Progenitor cell of endocrine pancreas (in vitro differentiated cells): ENCODE measurements at places on chromosomes 12 and 14.

DNA sequence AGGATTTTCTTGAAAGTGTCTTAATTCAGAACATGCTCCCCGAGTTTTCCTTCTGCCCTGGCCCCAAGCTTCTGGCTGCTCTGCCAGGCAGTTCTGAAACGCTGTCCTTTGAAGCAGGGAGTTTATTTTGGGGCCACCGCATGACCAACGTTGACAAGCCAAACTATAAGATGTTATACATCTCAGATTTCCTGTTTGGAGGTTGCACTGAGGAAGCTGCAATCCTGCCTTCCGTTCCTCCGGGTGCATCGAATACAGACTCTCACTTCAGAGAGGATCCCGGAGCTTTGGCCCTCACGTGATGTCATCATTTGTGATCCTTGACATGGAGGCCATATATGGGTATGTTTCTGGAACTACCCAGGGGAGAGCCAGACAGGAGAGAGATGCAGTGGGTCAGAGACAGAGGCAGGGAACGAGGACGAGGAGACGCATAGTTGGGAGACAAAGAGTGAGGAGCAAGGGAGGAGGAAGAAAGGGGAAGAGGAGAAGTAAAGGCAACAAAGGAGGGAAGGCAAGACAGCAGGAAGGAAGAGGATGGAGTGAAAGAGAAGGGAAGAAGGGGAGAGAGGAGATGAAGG lies at the start of gene ASB2:
TSS of gene ASB2 (minus strand) at position 94 of the 581 bp plus-strand sequence. CDS start 12,031 bp downstream, outside the sequence.
- DNase-seq: no peak

DNA sequence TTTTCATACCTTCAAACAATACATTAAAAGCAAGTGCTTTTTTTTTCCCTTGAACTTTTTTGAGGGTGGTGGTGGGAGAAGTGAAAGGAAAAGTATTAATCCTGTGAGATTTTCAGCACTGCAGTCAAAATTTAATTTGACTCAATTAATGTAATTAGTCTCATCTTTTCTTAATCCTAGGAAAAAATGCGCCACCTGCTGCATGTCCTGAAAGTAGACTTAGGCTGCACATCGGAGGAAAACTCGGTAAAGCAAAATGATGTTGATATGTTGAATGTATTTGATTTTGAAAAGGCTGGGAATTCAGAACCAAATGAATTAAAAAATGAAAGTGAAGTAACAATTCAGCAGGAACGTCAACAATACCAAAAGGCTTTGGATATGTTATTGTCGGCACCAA lies 52.2 kb downstream of the SPATA7 start:
- DNase-seq: no peak

DNA sequence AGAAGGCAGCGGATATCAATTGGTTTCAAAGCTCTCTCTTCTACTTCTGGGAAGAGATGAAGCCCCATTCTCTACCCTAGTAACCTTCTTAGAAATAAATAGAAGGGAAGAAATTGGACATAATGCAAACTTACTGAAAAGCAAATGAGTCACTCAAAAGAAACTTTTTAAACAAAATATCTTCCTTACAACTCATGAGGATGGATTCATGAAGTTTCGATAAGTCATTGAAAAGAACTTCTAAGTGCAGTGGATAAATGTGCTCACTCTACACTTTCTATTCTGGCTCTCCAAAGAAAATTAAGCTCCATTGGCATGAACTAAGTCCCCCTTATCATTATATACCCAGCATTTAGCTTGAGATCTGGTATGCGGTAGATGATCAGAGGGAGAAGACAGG lies 899.5 kb downstream of the RPS29 start:
- no peak for DNase-seq

DNA sequence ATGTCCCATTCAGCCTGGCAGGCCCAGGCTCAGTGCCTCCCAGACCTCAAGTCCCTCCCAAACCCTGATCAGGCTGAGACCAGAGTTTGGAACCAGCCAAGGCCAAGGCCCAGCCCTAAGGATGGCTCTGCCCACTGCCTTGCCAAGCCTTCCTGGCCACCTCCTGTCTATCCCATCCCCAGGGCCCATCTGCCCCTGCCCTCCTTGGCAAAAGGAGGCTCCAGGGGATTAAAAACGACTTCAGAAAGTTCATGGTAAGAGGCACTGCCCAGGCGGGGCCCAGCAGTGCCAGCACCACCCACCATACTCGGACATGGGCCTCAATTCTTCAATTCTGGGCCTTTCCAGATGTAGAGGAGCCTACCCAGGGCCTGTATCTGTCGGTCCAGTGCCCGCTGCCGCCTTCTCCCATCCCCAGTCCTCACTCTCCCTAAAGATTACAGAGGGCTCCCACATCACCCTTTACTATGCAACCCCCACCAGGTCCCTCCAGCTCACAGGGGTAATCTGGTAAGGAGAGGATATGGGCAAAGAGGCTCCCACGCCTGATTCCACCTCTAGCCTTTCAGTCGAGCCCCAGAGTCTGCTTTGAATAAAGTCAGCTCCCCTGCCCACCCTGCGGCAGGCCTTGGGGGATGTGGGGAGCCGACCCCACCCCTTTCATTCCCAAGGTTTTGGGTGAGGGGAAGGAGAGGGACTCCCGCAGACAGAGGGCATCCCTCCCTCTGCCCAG lies 932 bp downstream of the ADCY6 start:
- no peak for DNase-seq

GRCh38 chr14:21204167-21205025 lies 48.5 kb upstream of the OR5AU1 start:
- DNase-seq: no peak

DNA sequence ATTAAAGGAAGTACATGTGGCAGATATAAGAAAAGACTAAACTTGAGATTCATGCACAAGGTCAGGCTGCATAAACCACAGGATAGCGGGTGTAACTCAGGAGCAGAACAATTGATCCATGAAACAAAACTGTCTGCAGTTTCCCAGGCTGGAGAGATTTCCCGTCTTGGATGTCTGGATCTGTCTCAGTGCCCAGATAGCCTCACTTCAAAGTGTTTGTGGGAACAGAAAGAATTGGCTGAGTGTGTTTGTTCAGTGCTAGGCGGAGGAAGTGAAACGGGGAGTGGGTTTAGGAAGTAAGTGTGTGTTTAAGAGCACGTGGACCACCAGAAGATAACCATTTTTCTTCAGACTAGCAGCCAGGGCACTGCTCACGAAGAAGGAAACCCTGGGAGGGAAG lies 1.4 kb upstream of the RNASE10 start:
- no peak for DNase-seq

GRCh38 chr14:44352201-44352600 lies 154.9 kb downstream of the FSCB start:
- DNase-seq: no peak

GRCh38 chr14:36582011-36582873 lies at the start of gene NKX2-8:
TSS of gene NKX2-8 (minus strand) at chr14:36582614. CDS start at chr14:36582389, 225 bp downstream.
- DNase-seq: no peak

DNA sequence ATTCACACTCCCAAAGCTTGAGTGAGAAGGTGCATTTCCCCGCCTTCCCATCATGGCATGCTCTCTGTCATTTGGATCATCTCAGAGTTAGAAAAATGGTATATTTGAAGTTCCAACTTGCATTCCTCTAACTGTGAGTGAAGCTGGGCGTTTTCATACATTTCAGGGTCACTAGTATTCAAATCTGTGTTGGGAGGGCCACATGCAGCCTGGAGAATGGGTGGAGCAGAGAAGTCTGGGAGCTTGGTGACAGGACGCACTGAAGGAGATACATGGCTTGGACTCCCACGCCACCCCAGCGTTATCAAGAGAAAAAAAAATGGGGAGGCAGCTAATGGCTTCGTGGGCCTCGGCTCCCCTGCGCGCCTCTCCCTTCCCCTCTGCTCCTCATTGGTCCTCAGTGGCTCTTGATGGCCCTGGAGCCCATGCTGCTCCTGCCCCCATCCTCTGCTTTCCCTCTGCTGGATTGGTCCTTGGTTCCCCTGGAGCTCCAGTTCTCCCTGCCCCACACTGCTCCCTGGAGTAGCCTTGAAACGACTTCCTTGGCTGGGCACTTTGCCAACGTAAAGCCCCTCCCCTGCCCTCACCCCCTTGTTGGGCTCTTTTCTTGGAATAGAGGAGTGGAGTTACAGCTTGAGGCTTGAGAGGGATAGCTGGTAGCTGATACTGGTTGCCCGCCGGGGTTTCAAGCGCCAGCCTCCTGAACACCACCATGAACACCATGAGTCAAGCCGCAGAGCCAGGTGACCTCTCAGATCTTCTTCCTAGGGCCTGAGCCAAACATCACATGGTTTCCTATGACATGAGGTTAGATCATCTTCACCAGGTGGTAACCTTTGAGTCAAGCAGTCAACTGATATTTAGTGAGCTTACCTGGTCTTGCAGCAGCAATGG lies 139.6 kb downstream of the PRKCH start:
- no peak for DNase-seq

- DNase-seq: no peak
These were observed 29.3 kb upstream of the PEX5 start for GRCh38 chr12:7160183-7160582.

DNA sequence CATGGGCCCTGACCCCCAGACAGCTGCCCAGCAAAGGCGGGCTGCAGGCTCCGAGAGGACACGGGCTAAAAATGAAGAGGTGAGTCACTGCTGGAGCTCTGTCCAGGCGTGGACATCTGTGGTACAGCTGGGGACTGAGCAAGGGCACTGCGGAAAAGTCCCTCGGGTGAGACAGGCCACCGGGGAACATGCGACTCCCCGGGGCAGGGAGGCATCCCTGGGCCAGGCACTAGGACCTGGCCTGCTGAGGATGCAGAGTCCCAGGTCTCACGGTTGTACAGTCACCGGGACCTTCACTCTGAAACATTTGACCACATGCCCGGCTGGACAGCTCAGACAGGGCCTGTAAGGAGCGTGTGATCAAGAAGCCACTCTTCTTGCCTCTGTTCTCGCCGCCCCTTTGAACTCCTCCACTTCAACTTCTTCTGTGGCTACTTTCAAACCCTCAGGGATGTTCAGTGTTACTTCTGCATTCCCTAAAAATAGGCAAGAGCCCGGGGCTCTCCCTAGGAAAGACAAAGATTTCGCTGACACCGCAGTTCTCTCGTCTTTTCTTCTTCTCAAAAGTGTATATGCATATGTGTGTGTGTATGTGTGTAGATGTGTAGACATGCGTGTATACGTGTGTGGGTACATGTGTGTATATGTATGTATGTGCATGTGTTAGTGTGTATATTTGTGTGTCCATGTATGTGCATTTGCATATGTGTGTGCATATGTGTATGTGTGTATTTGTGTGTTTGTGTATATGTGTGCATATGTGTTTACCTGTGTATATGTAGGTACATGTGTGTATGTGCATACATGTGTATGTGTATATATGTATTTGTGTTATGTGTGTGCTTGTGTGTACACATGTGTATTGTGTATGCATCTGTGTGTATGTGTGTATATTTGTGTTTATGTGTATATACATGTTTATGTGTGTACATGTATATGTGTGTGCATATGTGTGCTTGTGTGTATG lies 5.0 kb upstream of the RFLNA start:
- DNase-seq: no peak

DNA sequence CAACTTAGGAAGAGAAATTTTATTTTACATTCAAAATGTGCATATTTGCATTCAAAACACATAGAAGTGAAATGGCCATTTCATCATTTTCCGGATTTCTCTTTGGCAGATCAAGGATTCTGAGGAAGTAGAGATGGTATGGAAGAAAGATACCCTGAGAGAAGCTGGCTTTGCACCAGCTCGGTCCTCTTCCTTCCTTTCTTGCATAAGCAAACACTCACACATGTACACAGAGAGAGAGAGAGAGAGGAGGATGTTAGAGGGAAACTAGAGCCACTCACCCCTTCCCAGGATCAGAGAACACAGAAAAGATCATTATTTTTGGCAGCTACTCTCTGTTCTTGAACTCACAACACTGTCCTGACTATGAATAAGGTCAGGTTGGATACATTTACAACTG lies 15.6 kb upstream of the PLEKHD1 start:
- DNase-seq: no peak

DNA sequence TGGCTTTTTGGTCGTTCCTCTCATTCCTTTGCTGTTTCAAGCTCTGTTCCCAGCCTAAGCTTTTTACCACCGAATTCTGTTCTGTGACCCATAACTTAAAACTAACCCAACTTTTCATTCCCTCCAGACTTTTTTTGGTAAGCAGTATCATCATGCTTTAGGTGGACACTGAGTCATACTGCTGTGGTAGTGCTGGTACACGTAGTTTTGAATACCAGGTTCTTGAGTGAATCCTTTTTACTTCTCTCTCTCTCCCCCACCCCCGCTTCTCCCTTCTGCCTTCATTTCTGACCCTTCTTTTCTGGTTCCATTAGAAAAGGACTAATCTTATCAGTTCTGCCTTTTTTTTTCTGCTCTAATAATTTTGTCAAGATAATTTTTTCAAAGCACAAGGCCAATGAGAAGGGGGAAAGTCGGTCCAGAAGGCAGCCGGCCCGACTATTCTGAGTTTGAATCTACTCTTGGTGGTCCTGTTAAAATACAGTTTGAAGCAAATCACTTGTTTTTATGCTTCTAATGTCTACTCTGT lies 2.3 kb upstream of the MDM2 start:
- DNase-seq: no peak

GRCh38 chr12:79407671-79408622 lies 282.8 kb downstream of the PAWR start:
- DNase-seq: peak; percentile 39

GRCh38 chr14:33647385-33647786 lies 303.5 kb downstream of the EGLN3 start:
- no peak for DNase-seq

DNA sequence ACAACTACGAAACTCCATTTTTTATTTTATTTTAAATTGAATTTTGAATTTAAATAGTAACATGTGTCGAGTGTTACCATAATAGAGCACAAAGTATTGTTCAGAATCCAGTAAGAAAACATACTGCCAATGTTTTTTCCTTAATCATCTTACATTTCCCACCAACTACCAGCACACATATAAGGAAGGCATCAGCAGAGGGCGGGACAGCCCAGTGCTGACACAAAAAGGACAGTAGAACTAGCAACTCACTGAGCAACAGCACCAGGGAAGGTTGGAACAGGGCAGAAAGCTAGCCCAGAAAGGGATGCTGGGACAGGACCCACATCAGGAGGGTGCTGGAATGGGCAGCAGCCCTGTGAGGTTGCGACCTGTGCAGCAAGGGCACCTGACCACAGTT lies 43.9 kb downstream of the DICER1 start:
- DNase-seq: no peak

- no peak for DNase-seq
These were observed 172.3 kb downstream of the DUSP6 start for GRCh38 chr12:89179983-89180382.

DNA sequence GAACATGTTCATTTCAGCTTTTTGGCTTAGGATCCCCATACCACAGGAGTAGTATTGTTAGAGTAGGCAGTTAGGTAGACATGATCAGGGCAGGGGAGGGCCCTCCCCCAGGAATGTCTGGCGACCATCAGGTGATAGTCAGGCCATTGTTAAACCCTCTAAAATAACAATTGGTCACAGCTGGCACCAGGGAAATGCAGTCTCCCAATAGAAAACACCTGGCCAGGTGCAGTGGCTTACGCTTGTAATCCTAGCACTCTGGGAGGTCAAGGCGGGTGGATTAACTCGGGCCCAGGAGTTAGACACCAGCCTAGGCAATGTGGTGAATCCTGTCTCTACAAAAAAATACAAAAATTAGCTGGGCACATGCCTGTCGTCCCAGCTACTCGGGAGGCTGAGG lies 187.1 kb downstream of the MON2 start:
- no peak for DNase-seq

- DNase-seq: no peak
These were observed 30.9 kb downstream of the MYO1H start for GRCh38 chr12:109378569-109378968.
